ENCODE measurements at places on chromosomes 4 and X.

DNA sequence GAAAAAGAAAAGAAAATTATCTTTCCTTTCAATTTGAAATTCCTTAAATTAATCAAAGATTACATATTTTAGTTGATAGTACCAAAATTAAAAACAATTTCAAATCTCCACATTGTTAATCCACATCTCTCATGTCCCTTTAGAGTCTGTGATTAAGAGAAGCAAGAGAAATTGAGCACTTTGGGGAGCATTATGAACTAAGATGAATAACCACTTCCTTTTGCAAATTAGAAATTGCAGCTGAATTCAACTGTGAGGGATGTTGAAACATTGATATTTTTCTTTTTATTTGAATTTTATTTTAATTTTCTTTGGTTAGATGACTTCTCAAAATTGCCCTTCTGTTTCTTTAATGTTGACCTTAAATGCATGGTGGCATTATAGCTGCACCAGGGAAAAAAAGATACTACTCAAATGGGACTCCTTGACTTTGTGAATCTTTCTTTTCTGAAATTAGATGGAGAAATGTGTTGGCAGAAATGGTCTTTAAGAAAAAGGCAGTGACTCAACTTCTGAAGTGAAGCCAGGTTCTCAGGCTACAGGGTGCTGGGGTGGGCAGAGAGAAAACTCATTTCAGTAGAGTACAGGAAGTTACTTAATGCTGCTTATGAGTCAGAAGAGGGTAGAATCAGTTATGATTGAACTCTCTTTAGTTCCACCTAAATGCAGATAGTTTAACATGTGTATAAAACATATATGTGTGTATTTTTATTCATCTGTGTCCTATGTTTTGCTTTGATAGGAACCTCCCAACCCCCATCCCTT lies 92.0 kb upstream of the TNIP3 start:
- DNase-seq, result no peak

DNA sequence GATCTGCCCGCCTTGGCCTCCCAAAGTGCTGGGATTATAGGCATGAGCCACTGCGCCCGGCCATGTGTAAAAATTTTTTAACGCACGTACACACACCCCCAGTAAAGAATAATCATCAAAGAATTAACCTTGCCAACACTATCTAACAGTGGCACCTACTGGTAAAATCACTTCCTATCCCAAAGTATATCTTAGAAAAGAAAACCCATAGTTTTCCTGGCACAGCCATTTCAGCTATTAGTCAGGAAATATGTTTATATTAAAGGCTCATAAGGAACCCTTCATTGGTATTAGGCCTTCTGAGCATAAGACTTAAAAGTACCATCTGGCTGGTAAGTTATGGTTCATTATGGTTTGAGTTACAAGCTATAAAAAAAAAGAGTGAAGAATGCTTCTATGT lies 14.1 kb downstream of the S100G start:
- DNase-seq, result no peak

- DNase-seq, result no peak
Observed at GRCh38 chrX:9127986-9128385, 94.1 kb upstream of the FAM9B start.

GRCh38 chr4:17708992-17709762 lies 72.2 kb downstream of the FAM184B start:
- DNase-seq, result no peak

DNA sequence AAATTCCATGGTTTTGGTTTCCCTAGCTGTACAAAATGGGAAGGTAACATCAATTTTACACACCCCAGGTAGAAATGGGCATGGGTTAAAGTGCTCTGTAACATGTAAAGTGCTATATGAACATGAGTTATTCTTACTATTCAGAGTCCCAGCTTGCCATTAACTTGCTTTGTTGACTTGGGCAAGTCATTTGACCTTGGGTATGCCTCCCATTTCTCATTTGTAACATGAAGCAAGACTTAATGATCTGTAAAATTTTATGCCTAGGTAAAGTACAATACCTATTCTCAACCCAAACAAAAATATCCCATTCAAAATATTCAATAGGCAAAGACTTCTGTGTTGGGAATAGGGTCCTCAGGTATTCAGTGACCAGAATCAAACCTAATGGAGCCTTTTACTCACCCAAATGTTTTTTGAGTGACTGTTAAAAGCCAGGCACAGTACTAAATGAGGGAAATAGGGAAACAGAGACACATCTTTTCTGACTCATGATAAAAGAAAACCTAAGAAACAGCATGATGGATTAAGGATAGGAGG lies 126.6 kb downstream of the SH3RF1 start:
- no peak for DNase-seq
